ENCODE measurements at places on chromosomes 11 and 22.
A peak's percentile ranks its signal among the peaks of the same experiment; 100 is the strongest.

DNA sequence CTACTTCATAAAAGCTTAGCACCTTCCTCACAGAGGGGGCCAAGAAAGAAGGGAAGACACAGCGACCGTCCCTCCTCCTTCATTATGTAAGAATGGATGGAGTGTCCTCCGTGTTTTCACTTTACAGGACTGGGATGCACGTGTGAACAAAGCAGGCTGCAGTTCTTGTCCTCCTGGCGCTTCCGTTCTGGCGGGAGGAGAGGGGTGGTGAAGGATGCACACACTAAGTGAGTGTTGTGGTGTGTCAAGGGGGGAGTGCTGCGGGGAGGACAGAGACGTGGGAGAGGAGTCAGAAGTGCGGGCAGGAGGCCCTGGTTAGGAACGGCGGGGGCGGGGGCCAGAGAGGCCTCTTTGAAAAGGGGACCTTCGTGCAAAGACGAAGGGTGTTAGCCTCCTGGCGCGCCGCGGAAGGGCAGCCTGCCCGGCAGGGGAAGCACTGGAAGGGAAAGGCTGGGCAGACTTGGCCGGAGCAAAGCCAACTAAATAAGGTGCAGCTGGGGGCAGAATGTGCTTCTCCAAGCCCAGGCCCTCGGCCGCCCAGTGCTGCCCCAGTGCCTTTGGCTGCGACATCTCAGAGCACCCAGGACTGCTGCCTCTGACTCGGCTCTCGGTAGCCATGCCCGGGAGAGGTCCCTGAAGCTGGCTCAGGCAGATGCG lies 27.0 kb upstream of the IGSF9B start:
- DNase-seq, result no peak

- DNase-seq, result peak; percentile 92
Observed at GRCh38 chr22:46150034-46150654, at the start of gene PPARA. Gene PPARA, plus strand, starts transcription at chr22:46150526. Its CDS starts 47,858 bp downstream, at chr22:46198384.

DNA sequence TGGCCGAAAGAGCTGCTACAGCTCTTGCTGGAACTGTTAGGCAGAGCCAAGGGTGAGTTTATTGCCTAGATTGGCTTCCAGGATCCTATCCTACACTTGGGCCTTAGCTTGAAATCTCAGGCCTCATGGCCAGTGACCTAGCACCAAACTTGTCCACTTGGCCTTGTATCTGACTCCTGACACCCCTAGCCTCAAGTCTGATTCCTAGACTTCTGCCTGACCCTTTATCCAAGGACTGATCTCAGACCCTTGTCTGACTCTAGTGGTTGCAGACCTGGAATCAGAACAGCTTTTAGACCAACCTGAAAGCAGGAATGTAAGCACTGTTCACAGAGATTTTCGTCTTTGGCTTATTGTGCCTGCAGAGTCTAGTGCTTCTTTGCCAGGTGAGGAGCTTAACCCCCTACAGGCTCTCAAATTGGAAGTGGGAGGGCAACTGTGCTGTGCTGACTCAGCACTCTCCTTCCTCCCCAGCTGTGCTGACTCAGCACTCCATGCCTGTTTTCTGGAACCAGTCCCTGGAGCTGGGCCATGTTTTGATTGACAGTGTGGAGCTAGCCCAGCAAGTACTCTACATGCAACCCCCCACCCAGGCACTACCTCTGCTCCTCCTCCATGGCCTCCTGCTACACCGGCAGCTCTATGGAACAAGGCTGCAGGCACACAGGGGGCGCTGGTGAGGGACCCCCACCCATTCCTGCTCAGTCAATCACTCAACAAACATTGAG lies 35.1 kb downstream of the RRP8 start:
- DNase-seq, result peak; percentile 45

DNA sequence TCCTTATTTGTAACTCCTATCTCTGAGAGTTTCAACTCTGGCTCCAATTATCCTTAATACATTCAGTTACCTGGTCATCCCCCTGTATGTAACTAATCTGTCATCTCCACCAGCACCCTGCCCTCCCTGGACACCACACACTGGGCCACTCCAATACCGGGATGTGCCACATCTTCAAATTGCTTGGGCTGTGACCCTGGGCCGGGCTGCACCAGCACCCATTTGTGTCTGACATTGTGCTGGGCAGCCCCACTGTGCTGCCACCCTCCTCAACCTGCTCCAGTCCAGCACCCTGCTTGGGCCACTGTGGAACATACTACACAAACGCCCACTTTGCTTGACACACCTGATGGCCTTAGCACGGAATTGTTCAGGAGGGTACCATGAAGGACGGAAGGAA lies 2.2 kb upstream of the USP18 start:
- no peak for DNase-seq

GRCh38 chr22:39136317-39136716 lies 16.2 kb downstream of the CBX7 start:
- no peak for DNase-seq

- DNase-seq, result no peak
Observed at GRCh38 chr22:49904040-49904369, 14.2 kb downstream of the ALG12 start.

GRCh38 chr11:96167203-96167758 lies 175.7 kb downstream of the MAML2 start:
- DNase-seq, result no peak
